ENCODE measurements at places on chromosomes 16 and 17.

GRCh38 chr17:79711715-79712305 lies 18.9 kb upstream of the ENPP7 start:
- H3K4me1 ChIP-seq: peaks cover 17% of the 10 kb centered on the region
- no peaks in the 10 kb centered on the region for H3K36me3 ChIP-seq
- no peak for DNase-seq

GRCh38 chr17:16267174-16267573 lies 50.2 kb downstream of the PIGL start:
- H3K4me3 ChIP-seq: no peak overlapping the region
- no peaks in the 10 kb centered on the region for H3K36me3 ChIP-seq
- no peak for DNase-seq
- H3K27me3 ChIP-seq: no peaks in the 10 kb centered on the region

DNA sequence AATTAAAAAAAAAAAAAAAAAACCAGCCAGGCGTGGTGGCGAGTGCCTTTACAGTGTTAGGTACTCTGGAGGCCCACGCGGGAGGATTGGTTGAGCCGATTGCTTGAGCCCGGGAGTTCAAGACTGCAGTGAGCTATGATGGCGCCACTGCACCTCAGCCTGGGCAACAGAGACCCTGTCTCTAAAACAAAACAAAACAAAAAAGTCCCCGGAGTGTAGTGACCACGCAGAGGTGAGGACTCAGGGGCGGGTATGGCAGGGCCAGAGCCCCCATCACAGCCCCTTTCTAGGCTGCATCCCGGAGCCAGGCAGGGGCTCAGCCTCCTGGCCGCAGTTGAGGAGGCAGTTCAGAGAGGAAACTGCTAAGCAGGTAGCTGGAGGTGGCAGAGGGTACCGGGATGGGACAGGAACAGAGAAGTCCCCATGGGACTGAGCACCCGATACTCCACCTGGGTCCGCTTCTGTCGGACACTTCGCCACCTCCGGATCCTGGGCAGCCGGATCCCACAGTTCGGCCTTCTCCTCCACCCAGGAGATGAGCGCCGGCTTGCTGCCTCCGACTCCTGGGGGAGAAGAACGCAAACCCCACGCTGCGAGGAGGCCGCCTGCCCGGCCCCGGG lies 800 bp downstream of the ZNF747 start:
- no peaks in the 10 kb centered on the region for H3K36me3 ChIP-seq
- H3K4me3 ChIP-seq: peak overlapping the region; percentile 80
- H3K27ac ChIP-seq: no peak overlapping the region
- no peaks in the 10 kb centered on the region for H3K27me3 ChIP-seq
- peaks cover 4% of the 10 kb centered on the region for H3K4me1 ChIP-seq

- no peaks in the 10 kb centered on the region for H3K36me3 ChIP-seq
- DNase-seq: no peak
- no peak overlapping the region for H3K27ac ChIP-seq
- H3K4me3 ChIP-seq: no peak overlapping the region
- H3K27me3 ChIP-seq: no peaks in the 10 kb centered on the region
- peaks cover 13% of the 10 kb centered on the region for H3K4me1 ChIP-seq
Observed at GRCh38 chr16:2924901-2925755, 13.4 kb downstream of the FLYWCH1 start.

GRCh38 chr16:25390761-25391160 lies 133.1 kb upstream of the ZKSCAN2 start:
- no peak overlapping the region for H3K27ac ChIP-seq
- H3K27me3 ChIP-seq: no peaks in the 10 kb centered on the region
- no peaks in the 10 kb centered on the region for H3K36me3 ChIP-seq
- DNase-seq: no peak

DNA sequence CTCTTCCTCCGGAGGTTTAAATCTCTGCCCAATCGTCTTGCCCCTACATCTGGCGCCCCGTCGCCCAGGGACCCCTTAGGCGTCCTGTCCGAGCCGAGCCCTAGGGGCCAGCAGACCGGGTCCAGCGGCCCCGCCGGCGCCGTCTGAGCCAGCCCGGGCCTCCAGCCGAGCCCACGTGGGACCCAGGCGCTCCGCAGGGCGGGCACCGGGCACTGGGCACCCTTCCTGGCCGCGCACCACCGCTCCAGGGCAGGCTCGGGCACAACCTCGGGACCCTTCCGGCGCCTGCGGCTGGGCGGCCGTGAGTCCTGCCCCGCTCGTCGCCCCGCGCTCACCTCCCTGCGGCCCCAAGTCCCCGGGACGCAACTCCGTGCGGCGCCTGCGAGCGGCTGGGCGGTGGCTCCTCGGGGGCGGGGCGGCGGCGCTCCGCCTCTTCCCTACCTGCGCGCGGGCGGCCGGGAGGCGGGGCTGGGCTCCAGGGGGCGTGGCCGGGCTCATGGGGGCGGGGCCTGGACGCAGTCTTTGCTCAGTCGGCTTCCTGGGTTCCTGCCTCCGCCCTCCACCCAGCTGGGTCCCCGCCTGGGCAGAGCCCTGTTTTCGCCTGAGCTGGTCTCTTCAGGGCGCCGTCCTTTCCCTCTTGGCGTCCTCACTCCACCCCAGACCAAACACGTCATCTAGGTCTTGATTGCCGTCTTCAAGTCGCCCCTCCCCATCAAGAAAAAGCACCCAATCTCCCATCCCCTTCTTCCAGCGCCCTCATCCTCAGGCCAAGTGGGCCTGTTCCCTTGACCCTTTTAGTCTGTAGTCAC lies at the start of gene RHBDF2:
Gene RHBDF2, minus strand, starts transcription at position 406 of the 809 bp plus-strand sequence. CDS start 19,899 bp downstream, outside the sequence.
- peaks cover 35% of the 10 kb centered on the region for H3K4me1 ChIP-seq
- H3K36me3 ChIP-seq: no peaks in the 10 kb centered on the region
- no peaks in the 10 kb centered on the region for H3K27me3 ChIP-seq
- DNase-seq: peak; percentile 97
- H3K4me3 ChIP-seq: peak within 1 kb of the TSS; percentile 64

- no peaks in the 10 kb centered on the region for H3K36me3 ChIP-seq
- H3K27ac ChIP-seq: no peak overlapping the region
- no peaks in the 10 kb centered on the region for H3K27me3 ChIP-seq
- H3K4me1 ChIP-seq: no peaks in the 10 kb centered on the region
- H3K4me3 ChIP-seq: no peak overlapping the region
Observed at GRCh38 chr17:19590912-19591551, 57.4 kb downstream of the SLC47A1 start.

DNA sequence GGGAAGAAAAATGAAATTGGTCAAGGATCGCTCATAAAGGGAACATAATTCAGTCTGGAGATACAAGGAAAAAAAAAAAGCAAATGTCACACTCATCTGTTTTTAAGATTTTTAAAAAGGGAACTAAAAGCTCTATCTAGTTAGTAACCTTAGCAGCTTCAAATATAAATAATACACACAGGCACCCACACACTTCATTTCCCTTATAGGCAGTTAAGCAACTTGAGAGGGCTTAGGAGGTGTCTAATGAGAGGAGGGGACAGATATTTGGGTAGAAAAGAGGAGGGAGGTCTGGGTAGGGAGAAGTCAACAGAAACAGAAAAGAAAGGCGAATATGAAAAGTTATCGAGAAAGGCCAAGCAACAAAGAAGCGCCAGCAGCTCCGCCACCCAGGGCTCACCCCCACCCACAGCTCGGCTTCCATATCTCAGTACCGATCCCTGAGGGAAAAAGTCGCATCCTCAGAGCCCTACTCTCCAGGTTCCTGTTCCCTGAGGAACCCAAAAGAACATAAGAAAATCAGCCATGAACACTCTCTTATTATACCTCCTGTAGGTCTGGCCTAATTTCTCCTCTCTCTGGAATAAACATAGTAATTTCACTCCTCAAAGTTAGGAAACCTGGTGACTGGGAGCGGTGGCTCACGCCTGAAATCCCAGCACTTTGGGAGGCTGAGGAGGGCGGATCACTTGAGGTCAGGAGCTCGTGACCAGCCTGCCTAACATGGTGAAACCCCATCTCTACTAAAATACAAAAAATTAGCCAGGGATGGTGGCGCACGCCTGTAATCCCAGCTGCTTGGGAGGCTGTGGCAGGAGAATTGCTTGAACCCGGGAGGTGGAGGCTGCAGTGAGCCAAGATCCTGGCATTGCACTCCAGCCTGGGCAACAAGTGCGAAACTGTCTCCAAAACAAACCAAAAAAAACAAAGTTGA lies 69.6 kb upstream of the RCVRN start:
- H3K4me3 ChIP-seq: no peak overlapping the region
- no peaks in the 10 kb centered on the region for H3K36me3 ChIP-seq
- no peaks in the 10 kb centered on the region for H3K4me1 ChIP-seq

GRCh38 chr17:7348478-7349242 lies 3.3 kb upstream of the KCTD11 start:
- H3K27me3 ChIP-seq: no peaks in the 10 kb centered on the region
- no peak overlapping the region for H3K4me3 ChIP-seq

DNA sequence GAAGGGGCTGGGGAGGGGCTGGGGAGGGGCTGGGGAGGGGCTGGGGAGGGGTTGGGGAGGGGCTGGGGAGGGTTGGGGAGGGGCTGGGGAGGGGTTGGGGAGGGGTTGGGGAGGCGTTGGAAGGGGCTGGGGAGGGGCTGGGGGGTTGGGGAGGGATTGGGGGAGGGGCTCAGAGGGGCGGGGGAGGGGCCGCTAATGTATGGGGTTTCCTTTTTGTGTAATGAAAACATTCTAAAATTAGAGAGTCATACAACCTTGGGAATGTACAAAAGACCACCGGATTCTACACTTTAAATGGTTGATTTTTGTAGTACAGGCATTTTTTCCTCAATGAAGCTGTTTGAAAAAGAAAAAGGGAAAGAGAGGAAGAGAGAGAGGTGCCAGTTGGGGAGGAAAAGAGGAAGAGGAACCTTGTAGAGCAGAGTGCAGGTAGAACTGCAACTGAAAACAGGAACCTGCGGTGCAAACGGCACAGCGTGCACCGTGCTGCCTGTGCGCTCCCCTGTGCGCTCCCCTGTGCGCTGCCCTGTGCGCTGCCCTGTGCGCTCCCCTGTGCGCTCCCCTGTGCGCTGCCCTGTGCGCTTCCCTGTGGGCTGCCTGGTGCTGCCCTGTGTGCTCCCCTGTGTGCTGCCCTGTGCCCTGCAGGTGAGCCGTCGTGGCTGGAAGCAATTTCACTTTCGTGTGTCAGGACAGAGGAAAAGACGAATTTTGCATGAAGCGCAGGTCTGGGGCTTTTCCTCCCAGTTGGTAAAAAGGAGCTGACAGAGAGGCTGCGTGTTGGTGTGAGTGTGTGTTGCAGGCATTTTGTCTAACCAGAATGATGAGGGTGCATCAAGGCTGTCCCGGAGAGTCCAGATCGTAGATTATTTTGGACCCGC lies 40.8 kb downstream of the METRNL start:
- H3K27me3 ChIP-seq: no peaks in the 10 kb centered on the region
- H3K4me1 ChIP-seq: no peaks in the 10 kb centered on the region
- no peak overlapping the region for H3K4me3 ChIP-seq
- H3K27ac ChIP-seq: no peak overlapping the region
- H3K36me3 ChIP-seq: no peaks in the 10 kb centered on the region
- no peak for DNase-seq

GRCh38 chr16:76297941-76298340 lies 20.7 kb downstream of the CNTNAP4 start:
- no peaks in the 10 kb centered on the region for H3K36me3 ChIP-seq
- H3K27me3 ChIP-seq: no peaks in the 10 kb centered on the region
- DNase-seq: no peak
- no peak overlapping the region for H3K4me3 ChIP-seq
- H3K27ac ChIP-seq: no peak overlapping the region

DNA sequence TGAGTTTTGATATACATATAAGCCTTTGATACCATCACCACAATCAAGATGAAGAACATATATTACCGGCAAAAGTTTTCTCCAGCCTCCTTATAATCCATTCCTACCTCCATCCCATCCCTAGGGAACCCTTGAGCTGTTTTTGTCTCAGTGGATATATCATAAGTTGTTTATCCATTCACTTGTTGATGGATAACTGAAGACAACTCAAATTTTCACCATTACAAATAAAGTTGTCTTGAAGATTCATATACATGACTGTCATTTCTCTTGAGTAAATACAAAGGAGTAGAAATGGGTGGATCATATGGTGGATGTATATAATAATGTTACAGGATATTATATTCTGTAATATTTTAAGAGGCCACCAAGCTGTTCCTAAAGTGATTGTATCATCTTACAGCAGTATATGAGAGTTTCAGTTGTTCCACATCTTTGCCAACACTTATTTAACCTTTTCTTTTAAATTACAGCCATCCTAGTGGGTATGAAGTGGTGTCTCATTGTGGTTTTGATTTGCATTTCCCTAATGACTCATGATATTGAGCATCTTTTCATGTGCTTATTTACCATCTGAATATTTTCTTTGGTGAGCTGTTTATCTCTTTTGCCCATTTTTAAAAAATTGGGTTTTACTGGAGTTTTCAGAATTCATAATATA lies 17.4 kb downstream of the NF1 start:
- H3K27me3 ChIP-seq: no peaks in the 10 kb centered on the region
- no peak for DNase-seq
- no peak overlapping the region for H3K27ac ChIP-seq
- no peak overlapping the region for H3K4me3 ChIP-seq
- H3K36me3 ChIP-seq: no peaks in the 10 kb centered on the region
- H3K4me1 ChIP-seq: no peaks in the 10 kb centered on the region

GRCh38 chr17:51618476-51618875 lies 358.1 kb downstream of the UTP18 start:
- no peak overlapping the region for H3K4me3 ChIP-seq
- no peaks in the 10 kb centered on the region for H3K36me3 ChIP-seq
- no peaks in the 10 kb centered on the region for H3K27me3 ChIP-seq
- DNase-seq: no peak

- no peaks in the 10 kb centered on the region for H3K36me3 ChIP-seq
- DNase-seq: no peak
- peaks cover 18% of the 10 kb centered on the region for H3K4me1 ChIP-seq
- H3K27me3 ChIP-seq: no peaks in the 10 kb centered on the region
Observed at GRCh38 chr16:1156983-1157638, 4.2 kb downstream of the CACNA1H start.

- H3K4me1 ChIP-seq: no peaks in the 10 kb centered on the region
- no peaks in the 10 kb centered on the region for H3K27me3 ChIP-seq
- peak; percentile 40 for DNase-seq
- no peak overlapping the region for H3K27ac ChIP-seq
- no peak overlapping the region for H3K4me3 ChIP-seq
Observed at GRCh38 chr17:67575325-67575724, 142.4 kb upstream of the NOL11 start.

- peak within 1 kb of the TSS; percentile 61 for H3K4me3 ChIP-seq
- no peaks in the 10 kb centered on the region for H3K27me3 ChIP-seq
- peaks cover 11% of the 10 kb centered on the region for H3K4me1 ChIP-seq
- H3K27ac ChIP-seq: no peak within 1 kb of the TSS
- H3K36me3 ChIP-seq: no peaks in the 10 kb centered on the region
- peak; percentile 81 for DNase-seq
Observed at GRCh38 chr17:40443196-40443987, at the start of gene IGFBP4. Gene IGFBP4 (plus strand): TSS chr17:40443450. CDS start chr17:40443736, 286 bp downstream.

DNA sequence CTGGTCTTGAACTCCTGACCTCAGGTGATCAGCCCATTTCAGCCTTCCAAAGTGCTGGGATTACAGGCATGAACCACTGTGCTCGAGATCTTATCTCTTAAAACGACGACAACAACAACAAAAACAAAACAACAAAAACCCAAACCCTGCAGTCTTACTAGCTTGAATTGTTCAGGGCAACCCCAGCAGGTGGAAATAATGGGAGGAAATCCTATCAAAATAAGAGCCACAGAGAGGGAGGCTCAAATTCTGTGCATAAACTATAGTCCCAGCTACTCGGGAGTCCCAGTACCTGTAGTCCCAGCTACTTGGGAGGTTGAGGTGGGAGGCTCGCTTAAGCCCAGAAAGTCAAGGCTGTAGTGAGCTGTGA lies 16.5 kb upstream of the ATP6V0A1 start:
- no peak overlapping the region for H3K27ac ChIP-seq
- DNase-seq: no peak

GRCh38 chr17:43143201-43143600 lies 18.0 kb upstream of the BRCA1 start:
- H3K4me3 ChIP-seq: no peak overlapping the region
- no peak overlapping the region for H3K27ac ChIP-seq
- H3K36me3 ChIP-seq: no peaks in the 10 kb centered on the region
- H3K27me3 ChIP-seq: no peaks in the 10 kb centered on the region
